ENCODE measurements at places on chromosomes 13 and 19. TPM values are rescaled to one million over a fixed set of nuclear protein-coding genes. Genes with fewer than 3 reads are reported as not detected.

DNA sequence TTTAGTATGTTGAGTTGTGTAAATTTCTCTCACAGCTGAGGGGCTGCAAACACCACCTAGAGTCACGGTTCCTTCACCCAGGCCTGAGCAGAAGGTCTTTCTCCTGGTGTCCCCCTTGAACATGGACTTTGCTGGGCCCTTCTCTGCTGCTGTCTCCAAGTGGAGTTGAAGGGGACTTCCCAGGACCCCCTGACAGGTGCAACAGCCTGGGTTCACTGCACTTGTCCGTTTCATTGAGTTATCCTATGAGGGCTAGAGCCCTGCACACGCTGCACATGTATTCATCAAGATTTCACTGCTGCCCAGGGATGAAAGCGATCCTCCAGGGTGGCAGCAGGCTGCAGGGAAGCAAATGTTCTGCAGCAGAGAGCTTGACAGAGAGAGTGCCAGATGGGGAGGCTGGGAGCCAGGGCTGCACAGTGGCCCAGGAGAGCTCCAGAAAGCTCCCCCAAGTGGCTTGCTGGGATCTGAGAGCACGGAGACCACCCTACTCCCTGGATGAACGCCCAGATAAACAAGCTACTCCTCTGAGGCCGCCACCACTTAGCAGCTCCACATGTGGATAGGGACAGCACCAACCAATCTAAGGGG is 10.3 kb downstream of the TMEM272 start:
- DNase-seq, result no peak

DNA sequence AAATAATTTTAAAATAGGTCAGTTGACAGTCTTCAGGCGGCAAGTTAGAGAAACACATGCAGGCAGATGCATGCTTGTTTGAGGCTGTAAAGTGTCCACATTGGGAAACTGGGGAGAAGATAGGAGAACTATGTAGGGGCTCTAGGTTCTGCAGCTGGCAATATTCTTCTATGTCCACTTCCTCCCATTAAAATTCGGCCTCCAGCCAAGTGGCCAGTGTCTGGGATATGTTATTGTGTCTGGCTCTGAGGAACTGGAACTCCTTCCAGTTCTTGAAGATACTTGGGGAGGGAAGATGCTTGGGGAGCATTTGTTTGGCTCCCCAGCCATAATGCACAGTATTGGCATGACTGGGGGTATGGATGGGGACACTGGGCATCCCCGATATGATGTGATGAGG is 20.9 kb upstream of the KLF2 start:
- peak; percentile 71 for DNase-seq

The TNFAIP8L1 gene
- 7.5 TPM for total RNA-seq

DNA sequence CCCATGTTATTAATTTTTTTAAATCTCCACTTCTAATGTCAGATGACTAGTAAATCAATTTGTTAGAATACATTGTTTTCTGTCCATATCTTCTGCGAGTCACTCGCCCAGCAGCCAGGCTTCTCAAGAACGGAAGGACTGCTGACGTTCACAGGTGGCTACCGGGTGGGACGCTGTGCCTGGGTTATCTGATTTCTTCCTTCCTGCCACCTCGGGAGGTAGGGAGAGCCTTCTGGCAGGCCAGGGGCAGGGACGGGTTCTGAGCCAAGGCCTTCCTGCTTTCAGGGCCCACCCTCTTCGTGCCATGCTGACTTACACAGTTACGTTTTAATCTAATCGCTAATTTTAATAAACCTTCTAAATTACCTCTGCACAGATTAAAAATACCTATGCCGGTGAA is 7.9 kb upstream of the C1QTNF9 start:
- DNase-seq, result no peak

DNA sequence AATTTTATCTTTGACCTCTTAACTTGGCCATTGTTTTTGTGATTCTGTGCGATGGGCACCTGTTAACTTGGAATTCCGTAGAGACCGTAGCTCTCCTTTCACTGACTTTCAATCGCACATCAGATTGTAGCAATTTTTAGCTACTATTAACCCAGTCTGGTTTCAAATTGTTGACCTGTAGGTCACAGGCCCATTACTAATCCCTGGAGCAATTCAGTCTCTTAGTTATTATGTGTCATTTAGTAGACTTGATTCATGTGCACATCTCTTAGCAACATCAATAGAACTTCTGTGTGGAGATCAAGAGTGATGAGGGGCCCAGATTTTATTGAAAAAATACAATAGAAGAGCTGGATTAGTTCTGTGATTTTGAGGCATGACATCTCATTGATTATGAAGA is 549.6 kb upstream of the SLC10A2 start:
- no peak for DNase-seq

GRCh38 chr19:1481893-1482360 is 2.9 kb upstream of the C19orf25 start:
- DNase-seq, result no peak

DNA sequence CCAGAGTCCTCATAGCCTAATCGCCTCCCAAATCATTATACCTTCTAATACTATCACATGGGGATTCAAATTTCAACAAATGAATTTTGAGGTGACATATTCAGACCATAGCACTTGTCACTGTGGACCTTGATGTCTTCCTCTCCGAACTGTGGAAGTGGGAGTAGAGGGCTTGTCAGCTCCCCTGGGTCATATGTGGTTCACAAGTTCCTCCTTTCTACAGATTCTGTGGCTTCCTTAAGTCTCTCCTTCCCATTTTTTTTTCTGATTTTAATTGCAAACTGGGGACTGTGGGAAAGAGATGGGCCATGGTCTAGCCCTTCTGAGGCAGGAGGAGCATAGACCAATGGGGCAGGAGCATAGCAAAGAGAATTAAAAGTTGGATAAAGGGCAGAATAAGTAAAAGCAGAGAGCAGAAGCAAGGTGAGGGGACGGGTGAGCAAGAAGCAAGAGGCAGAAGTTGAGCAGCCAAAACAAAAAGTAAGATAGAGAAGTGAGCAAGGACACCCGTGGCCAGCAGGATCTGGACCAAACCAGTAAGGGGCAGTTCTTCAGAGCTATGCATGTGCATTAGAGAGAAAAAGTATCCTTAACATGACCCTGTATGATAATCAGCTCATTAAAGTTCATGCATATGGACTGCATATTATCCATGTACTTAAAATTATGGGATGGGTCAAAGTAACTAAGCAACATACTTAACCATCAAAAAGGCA is 2.6 kb upstream of the SIGLEC7 start:
- no peak for DNase-seq

GRCh38 chr19:3035542-3036118 is 6.5 kb upstream of the TLE2 start:
- peak; percentile 100 for DNase-seq

GRCh38 chr19:14632286-14632685 is 42.4 kb downstream of the ADGRE3 start:
- peak; percentile 7 for DNase-seq

The SWSAP1 gene
- total RNA-seq, result 1.7 TPM

DNA sequence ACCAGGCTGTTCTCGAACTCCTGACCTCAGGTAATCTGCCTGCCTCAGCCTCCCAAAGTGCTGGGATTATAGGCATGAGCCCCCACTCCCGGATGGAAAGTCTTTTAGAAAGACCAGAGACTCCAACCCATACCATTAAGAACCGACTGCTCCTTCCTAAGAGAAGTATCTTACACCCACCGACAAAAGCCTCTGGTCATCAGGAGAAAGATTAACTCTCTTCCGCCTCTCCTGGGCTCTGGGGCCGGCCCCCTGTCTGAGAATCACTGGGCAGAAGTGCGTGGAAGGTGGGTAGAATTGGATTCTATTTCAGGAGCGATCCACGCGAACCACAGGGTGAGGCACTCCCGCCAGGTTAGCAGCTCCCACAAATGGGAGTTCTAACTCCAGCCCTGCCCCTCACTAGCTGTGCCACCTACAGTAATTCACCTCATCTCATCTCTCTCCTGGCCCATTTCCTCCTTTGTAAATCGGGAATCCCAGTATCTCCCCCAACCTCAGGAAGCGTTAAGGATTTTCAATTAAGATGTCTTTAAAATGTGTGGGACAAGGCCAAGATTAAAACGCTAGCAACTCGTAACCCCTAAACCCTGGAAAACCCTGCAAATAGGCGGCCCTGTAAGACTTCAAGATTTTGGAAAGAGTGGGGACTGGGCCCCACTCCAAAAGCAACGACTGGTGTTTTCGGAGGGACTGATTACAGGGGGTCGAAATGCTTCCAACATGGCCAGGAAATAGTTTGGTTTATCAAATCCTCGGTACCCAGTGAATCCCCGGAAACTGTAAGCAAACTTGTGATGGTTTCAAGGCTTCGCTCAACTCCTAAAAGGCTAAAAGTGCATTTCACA is 1.3 kb downstream of the HNRNPL start:
- DNase-seq, result peak; percentile 66

- no peak for DNase-seq
Observed at GRCh38 chr13:106493533-106494220, 41.8 kb downstream of the EFNB2 start.

DNA sequence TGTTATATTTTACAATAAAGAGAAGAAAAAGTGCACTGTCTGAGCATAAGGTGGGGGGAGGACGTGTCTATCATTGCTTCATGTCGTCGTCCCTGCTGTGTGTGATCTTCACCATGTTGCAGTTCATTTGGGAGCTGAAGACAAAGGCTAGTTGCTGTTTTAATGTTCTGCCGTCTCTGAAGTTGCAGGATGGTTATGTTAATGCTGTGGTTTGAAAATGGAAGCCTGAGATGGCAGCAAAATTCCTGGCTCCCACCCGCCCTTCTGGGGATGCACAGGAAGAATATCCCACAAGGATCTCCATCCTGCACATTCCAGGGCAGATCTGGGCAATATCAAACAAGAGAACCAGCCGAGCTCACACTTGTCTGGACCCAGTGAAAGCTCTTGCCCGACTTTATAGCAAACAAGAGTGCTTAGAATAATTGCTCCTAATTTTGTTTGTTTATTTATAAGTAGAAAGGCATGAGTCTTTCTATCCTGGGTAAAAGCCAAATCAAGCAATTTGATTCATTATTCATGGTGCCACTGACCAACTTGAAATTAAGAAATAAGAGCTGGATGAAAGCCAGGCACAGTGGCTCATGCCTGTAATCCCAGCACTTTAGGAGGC is 110.3 kb upstream of the ABCC4 start:
- peak; percentile 7 for DNase-seq

The TDRD12 gene
- 1.1 TPM for total RNA-seq

DNA sequence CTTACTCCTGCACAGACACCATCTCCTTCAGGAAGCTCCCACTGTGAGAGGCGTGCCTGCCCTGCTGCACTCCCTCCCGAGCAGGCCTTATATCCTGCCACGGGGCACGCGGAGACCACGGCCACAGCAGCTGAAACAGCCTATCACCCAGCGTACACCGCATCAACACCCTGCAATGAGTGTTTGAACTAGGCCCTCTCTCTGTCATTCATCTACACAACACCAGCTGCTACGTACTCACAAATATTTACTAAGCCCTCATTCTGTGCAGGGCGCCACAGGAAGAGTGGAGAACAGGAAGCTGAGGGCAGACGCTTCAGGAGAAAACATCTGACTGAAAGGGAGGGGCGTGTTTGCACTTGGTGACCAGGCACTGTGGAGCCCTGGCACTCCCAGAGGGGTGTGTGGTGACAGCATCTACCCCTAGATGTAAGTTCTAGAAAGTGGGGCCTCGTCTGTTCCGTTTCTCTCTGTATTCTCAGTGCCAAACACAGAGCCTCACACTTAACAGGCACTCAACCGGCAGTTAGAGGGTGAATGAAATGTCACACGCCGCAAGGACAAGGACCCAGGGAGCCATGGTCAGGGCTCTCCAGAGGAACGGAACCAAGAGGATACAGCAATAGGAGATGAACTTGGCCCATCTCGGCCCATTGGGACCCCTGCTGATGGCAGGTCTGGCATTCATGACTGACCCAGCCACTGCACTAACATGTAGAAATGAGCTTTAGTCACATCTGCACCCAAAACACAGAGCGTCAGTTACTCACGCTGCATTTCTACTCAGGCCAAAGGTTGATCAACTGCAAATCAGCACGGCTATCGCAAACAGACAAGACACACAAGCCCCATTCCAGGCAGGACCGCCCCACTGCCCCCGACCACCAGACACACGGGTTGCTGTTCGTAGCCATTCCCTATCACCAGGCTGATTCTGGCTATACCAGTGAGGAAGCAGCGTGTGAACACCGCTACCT is 15.7 kb downstream of the RANBP3 start:
- DNase-seq, result peak; percentile 92

The ZNF628 gene
- 12.3 TPM for total RNA-seq

The FAM124A gene
- 0.05 TPM for total RNA-seq

The SLC25A41 gene
- total RNA-seq, result not detected

The GAPDHS gene
- total RNA-seq, result not detected

DNA sequence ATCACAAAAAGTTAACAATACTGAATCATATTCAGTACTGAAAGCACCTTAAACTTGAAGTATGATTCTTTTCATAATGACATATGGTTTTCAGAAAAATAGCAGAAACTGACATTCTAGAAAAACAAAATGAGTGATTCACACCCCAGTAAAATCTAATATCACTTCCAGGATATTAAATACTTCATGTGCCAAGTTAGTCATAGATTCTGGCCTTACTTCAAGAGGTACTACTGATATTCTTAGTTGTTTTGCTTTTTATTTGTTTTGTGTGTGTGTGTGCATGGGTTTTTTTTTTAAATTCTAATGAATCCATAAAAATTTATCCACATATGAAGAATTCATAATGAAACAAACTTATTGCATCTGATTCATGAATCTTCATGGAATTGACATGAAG is 207.9 kb upstream of the UFM1 start:
- peak; percentile 31 for DNase-seq

The KL gene
- total RNA-seq, result not detected

GRCh38 chr13:65631078-65631477 is 1599.1 kb downstream of the PCDH9 start:
- no peak for DNase-seq

DNA sequence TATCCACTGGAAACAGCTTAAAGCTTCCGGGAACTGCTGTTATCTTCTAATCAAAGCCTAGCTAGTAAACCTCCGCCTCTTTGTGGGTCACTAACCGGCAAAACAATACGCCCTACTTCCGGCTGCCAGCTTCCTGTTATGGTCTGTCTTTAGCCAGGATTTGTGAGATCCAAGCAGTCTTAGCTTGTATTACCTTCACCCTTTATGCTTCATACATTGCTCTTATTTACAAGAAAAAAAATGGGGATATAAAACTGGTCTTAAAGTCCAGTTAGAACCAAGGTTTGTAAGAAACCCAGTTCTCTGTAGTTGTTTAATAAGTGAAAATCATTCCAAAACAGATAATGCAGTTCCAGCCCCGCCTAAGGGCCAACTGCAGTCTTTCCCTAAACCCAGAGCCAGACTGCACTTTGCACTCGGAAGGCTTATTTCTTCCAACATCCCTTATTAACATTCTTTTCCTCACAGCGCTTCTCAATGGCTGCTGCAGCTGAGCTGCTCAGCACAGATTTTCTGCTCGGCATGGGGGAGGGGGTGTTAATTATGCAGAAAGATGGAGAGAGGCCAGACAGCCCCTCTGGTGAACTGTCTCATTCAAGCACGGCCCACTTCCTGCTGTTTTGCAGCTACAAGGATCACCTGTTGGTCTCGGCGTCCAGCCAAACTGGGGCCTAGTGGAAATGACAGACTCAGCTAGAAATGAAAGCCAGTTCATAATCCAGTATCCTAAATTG is 368.4 kb downstream of the KLF12 start:
- DNase-seq, result peak; percentile 94
